Right atrium auricular region (tissue), 2 donors: ENCODE measurements at places on chromosomes 6 and 20. TPM values are rescaled to one million over a fixed set of nuclear protein-coding genes. Genes with fewer than 3 reads are reported as not detected.

Gene DNPH1
- total RNA-seq, result 63.9 TPM

Gene NOX3
- total RNA-seq, result not detected

Gene ADGRG6
- 9.2 TPM for total RNA-seq

Gene MLN
- total RNA-seq, result not detected

DNA sequence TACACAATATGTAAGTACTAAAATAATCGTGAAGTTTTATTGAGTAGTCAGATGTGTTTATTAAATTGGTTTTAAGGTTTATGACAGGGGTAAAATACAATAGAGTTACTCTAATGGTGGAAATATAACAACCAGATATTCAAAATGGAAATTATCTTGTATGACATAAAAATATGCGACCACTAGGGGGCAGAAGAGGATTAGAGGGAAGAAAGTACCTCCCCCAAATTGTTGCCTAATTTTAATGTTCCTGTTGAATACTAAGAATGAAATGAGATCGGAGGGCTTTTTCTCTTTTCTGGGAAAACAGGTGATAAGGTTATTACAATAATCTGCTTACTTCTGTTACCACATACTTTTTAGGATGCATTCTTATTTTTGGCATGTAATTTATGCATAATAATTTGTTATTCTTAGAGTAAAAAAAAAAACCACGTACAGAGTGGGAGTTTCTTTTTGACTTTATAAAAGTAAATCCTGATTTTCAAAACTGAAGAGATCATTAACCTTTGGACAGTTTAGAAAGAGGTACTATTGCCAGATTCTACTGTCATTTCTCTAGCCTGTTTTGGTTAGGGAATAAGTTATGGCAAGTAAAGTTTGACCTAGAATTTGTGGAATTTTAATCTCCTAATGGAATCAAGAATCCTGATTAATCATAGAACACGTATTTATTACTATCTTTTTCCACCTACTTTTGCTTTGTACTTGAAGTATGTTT, 159.2 kb downstream of the CD109 start:
- DNase-seq, result no peak

DNA sequence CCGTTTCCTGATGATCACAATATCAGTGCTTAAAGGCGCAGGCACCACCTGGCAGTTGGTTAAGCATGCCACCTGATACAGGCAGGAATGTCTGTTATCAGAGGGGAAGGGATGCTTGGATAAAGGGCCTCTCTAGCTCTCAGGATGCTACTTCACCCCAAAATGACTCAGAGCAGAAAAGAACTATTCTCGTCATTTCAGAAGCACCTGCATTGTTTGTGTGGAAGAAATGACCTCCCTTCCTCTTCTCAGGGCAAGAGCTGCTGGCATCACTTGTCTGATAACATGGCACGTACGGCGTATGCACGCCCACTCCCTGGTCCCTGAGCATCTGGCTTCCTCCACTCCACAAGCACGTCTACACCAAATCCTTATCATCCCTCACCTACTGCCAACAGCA, 47.3 kb downstream of the ATP9A start:
- no peak for DNase-seq

GRCh38 chr6:145756170-145756662, 20.9 kb upstream of the EPM2A start:
- no peak for DNase-seq

DNA sequence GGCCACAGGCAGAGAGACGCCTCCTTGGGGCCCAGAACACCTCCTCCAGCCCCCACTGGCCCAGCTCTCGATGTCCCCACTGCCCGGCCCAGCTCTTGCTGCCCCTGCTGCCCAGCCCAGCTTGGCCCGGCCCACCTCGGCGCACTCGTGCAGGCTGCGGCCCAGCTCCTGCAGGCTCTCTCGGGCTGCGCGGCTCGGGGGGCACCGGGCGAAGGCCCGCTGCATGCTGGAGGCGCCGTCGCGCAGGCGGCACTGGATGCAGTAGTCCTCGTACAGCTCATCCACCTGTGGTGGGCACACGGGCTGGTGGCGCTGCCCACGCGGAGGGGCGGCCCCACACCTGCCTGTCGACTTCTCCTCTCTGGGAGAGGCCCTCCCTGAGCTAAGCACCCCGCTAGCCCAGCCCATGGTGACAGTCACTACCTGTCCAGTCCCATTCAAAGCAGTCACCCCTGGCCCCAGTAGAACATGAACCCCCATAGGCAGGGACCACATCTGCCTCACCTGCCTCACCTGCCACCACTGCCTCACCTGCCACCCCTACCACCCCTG, 81.8 kb downstream of the RIPOR3 start:
- no peak for DNase-seq

DNA sequence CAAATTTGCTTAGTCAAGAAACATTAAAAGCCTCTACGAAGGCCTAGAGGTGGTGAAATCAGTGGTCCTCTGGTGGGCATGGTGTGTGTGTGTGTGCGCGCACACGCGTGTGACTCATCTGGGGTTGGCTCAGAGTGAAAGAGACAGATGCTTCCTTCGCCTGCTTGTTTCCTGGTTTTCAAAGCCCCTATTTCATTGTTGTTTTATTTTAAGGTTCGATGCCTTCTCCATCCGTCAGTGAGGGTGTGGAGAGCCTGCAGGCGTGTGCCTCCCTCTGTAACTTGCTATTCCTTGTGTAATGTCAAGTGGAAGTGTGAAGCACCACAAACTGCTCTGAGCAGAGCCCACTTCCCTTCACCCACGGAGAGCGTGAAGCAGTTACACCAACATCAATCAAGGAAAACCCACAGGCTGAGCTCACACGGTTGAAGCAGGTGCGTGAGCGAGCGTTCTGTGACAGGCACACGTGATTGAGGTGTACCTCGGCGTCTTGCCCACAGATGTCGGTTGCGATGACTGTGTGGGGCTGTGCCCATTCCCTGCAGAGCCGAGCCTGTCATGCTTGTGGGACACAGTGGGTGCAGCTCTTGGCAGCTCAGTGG, 233.9 kb downstream of the PRL start:
- no peak for DNase-seq

- no peak for DNase-seq
These were observed 85.2 kb downstream of the FKBP5 start for GRCh38 chr6:35603326-35604202.

- no peak for DNase-seq
These were observed 49.1 kb downstream of the FOXF2 start for GRCh38 chr6:1438471-1438881.

- no peak for DNase-seq
These were observed 117.0 kb downstream of the NFATC2 start for GRCh38 chr20:51425347-51426106.

DNA sequence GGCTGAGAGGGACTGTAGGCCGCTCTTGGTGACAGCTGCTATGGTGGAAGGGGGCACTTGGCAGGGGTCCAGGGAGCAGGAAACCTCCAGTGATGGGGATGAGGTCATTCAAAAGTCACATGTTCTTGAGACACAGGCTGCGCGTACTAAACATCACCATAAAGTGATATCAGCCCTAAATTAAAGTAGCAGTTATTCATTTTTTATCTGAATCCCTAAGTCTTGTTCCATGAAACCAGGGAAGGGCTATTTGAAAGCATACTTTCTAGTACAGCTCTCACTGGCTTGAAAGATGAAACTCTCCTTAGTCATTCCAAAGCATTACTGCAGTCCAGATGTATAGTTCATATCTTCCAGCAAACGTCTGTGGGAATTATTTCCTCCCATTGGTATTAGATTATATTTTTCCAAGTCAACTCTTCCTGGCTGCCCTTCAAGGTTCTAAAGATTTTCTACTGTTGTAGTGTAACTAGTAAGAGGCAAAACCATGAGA, 373.1 kb downstream of the CD109 start:
- DNase-seq, result no peak
